WTC11 (cell line): ENCODE measurements at places on chromosomes 1 and 21.

DNA sequence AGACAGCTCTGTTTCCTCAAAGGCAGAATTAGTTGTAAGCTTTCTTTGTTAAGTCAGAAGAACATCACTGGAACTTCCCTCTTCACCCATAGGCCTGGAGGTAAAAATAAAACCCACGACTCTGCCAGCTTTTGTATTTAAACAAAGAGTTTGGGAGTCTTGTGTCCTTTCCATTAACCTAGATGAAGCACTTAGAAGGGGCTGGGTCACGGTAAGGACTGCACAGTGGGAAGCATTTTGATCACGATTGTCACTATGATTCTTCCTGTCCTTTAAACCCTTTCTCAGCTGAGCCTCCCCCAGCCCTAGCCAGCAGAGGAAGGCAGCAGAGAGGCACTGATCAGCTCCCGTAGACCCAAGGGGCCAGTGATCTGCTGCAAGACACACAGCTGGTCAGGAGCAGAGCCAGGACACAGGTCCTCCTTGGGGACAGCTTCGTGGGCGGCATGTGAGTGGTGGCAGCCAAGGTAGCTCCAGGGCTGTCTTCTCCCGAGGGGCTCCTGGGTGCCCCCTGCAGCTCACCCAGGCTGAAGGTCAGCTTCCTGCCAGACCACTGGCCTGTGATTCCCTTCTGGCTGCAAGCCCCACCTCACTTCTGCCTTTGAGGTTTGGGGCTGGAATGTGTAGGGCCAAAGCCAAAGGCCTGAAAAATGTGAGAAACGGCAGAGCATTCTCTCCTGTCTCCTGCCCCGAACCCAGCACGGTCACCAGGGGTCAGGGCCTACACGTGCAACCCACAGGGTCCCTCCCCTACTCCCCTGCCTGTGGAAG lies 4.0 kb upstream of the LAPTM5 start:
- no peak for DNase-seq

GRCh38 chr1:227035316-227035715 lies 95.2 kb downstream of the COQ8A start:
- DNase-seq = no peak

GRCh38 chr1:3465091-3465934 lies 10.8 kb downstream of the ARHGEF16 start:
- peak; percentile 10 for DNase-seq

DNA sequence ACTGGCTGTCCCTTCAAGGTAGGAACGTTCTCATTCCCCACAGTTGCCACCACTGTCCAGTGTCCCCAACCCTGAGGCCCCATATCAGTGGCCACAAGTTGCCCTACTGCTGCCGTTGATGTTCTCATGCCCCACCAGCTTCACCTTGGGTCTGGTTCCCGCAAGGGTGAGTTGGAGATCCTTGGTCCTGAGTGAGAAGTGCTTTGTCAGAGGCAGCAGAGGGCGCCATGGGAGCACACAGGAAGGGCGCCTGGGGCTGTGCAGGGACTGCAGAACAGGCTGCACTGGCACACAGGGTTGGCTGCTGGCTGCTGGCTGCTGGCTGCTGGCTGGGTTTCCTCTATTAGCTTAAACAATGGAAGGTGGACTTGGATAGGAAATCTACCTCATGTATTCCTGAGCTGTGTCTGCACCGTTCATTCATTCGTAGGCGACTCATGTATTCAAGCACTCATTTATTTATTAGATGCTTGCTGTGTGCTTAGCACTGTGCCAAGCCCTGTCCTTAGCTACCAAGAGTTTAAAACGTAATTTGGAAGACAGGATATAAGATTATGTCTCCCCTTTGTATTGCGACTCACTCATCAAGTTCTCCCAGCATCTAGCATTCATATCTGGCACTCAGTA lies 2.1 kb upstream of the S100A9 start:
- peak; percentile 80 for DNase-seq

DNA sequence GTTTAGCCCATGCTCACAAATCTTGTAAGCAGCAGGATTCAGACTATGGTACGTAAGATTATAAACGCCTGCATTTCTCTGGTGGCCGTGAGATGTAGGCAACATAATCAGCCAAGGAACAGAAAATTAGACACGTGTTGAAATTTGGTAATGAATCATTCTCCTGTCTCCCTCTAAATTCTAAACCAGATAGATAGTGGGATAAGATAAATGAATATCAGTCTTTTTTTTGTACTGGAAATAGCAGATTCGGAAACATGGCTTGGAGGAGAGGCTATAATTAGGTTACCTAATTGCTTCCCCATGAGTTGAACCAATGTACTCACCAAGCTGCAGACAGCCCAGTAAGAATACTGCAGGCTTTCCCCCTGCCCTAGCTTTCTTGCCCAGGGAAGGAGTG lies 172.3 kb downstream of the TGFB2 start:
- DNase-seq = no peak

GRCh38 chr1:214506972-214507431 lies 44.4 kb downstream of the PTPN14 start:
- no peak for DNase-seq

GRCh38 chr1:21149430-21149854 lies 27.3 kb downstream of the EIF4G3 start:
- no peak for DNase-seq

DNA sequence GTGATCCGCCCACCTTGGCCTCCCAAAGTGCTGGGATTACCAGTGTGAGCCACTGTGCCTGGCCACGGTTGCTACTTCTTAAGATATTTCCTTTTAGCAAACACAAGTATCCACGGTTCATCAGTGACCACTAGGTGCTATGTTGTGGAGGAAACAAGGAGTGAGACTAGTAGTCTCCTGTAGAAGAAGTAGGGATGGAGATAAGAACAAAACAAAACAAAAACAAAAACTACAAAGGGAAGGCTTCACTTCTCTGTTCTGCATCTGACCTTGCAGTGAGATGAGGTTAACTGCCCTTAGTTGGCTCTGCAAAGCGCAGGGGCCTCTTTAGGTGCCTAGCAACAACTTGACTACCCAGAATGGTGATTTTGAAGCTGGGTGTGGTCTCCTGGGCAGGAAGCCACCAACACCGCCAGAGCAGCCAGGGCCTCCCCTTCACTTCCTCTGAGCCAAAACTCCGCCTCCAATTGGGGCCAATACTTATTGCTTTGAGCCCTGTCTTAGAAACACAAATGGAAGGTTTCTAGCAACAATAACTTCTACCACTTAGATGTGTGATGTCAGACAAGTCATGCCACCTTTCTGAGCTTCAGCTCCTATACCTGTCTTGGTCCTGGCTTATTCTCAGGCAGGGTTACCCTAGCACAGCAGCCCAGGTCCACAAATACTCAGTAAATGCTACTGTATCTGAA lies 12.8 kb upstream of the CDC42 start:
- peak; percentile 29 for DNase-seq

DNA sequence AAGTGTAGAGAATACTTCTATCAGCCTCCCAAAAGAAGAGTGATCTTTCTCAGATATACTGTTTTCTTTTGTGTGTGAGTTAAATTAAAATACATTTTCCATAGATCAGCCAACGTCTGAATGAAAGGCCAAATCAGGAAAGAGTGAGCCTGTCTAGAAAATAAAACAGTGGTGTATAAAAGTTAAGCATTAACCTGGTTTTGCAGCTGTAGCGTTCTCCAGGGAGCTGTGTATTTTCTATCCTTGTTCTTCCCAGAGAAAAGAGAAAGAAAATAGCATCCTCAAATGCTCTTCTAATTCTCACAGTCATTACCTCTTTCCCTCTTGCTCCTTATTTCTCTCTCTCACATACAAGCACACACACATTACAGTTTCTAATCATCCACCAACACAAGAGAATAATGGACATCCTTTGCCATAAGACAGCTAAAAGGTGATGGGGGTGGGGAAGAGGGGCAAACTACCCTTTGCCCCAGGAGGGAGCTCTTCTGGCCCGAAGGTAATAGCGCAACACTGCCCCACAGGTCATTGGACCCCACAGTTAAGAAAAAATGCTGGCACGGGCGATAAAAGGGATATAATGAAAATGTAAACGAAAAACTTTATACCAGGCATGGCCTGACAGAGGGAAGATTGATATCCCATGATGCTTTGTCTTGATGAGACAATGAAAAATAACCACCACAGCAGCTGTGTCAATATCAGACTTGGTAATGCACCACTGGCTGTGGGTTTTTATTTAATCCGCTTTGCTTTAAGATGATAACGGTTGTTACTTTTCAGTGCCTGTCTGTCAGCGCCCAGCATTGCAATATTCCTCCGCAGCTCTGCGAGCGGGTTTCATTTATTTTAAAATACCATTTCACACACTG lies 150.3 kb downstream of the NUF2 start:
- DNase-seq = no peak

- peak; percentile 86 for DNase-seq
These were observed 925 bp upstream of the ARHGEF10L start for GRCh38 chr1:17538428-17539117.

DNA sequence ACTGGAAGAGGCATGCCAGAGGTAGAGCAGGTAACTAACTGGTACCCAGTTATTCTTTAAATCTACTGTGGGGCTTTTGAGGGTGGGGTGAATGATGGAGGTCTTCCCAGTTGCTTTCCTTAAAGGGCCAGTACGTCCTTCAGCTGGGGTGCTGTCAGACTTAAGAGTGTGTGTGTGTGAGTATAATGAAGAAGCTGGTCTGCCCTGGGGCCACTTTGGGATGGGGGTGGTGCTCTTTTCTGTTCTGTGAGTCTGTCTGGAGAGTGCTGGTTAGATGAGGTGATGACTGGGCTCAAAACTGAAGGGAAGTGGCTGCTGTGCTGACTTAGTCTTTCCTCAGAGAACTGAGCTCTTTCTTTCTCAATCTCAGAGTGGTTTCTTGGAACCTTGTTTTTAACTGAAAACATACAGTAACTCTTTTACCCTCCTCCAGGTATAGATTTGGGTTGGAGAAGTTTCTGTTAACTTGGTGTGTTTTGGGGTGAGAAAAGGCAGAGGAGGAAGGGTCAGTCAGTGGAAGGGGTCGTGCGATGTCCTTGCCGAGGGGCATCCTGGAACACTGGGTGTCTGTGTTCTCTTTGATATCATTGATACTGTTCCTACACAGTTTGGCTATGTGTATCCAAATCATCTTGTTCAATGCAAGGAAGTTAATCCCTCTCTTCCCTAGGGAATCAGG lies 746 bp downstream of the MACF1 start:
- no peak for DNase-seq

DNA sequence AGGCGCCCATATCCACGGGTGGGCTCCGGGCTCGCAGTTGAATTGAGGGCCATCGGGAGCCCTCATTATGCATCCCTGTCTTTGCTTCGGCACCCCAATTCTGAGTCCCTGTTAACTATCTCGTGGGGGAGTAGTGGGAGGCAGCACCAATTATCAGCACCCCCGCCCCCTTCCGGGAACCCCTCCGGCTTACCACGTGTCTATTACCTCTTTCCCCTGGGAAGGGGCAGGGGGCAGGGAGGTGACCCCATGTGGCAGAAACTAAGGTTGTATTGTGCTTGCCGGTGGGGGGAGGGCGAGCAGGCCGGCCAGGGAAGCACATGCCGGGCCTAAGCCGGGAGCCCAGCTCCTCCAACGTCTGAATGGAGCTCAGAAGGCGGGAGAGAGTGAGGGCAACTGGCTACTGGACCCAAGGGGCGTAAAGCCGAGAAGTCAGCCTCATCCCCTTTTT lies 1.0 kb downstream of the LIN28A start:
- peak; percentile 66 for DNase-seq

- peak; percentile 72 for DNase-seq
These were observed 4.6 kb downstream of the TMEM63A start for GRCh38 chr1:225877580-225877979.

DNA sequence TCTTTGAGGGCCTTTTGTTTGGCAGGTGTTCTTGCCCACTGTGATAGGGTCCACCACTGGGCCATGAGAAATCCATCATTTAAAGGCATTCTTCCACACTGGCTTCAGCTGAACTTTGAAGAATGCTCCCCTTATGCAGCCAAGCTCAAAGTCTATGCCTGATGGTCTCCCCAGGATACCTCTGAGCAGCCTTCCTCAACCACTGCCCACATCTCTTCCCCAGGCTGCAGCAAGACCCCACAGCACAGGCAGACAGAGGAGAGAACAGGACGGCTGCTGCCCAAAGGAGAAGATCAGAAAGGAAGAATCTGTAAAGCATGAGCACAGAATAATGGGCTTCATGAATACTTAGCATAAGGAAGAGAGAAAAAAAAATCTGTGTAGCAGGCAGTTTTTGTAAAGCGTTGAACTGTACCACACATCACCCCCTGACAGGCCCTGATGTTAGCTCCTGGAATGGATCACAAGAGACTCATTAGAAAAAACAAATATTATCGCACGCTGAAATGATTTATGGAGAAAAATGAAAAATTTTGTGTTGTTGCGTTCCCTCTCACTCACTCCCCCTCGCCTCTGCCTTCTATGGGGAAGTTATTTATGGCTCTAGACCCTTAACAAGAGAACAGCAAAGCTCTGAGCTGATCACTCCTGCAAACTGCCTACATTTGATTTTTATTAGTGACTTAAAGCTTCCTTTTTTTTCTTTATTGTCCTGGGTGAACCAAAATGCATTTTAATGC lies 134.1 kb downstream of the TMEM53 start:
- no peak for DNase-seq

GRCh38 chr21:42844411-42845113 lies 34.8 kb downstream of the WDR4 start:
- peak; percentile 9 for DNase-seq

DNA sequence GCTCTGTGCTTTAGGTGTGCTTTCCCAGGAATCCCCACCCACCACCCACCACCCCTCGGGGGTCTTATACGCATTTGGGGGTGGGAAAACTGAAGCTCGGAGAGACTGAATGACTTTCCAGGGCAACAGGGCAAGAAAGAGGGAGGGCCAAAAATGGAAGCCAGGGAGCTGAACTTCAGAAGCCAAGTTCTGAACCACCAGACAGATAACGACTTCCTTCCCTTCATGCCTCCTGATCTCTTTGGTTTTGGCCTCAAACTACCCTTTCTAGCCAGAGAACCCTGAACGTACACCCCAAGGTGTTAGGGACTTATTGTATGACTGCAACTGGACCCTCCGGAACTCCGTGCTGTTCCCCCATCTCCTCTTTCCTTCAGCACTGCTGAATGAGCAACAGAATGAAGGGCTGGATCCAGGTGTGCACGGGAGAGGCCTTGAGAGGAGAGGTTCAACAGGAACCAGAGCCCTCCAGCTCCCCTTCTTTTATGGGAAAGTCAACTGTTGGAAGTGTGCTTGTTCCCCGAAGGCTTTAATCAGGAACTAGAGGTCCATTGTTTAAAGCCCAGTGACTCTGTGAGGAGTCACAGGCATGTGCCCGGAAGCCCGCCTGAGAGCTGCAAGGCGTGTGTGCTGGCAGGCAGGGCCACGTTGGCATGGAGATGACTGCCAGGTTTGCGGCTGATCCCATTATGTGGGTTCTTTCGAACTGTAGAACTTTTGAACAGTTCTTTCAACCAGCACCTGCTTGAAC lies 3.1 kb downstream of the BACE2 start:
- DNase-seq = no peak

DNA sequence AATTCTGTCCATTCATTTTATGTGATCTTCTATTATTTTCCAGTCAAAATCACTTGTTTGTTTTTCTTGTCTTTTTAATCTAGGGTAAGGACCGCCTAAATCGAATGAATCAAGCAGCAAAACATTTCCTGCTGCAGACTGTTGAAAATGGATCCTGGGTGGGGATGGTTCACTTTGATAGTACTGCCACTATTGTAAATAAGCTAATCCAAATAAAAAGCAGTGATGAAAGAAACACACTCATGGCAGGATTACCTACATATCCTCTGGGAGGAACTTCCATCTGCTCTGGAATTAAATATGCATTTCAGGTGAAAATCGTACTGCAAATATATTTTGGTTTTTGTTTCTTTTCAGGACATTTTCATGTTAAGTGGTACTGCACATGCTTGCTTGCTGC lies 20.5 kb downstream of the CLCA4 start:
- DNase-seq = no peak
